ENCODE measurements at places on chromosomes 5 and 9. TPM values are rescaled to one million over a fixed set of nuclear protein-coding genes. Genes with fewer than 3 reads are reported as not detected.

- DNase-seq = no peak
- H3K36me3 ChIP-seq = no peaks in the 10 kb centered on the region
- H3K27ac ChIP-seq = no peak overlapping the region
- H3K4me1 ChIP-seq = no peaks in the 10 kb centered on the region
These were observed 142.1 kb upstream of the NMUR2 start for GRCh38 chr5:152547202-152547601.

- no peaks in the 10 kb centered on the region for H3K4me1 ChIP-seq
- no peak overlapping the region for H3K4me3 ChIP-seq
- H3K27me3 ChIP-seq = no peaks in the 10 kb centered on the region
- no peak overlapping the region for H3K27ac ChIP-seq
- H3K36me3 ChIP-seq = no peaks in the 10 kb centered on the region
These were observed 77.8 kb downstream of the C9orf153 start for GRCh38 chr9:86181379-86182315.

DNA sequence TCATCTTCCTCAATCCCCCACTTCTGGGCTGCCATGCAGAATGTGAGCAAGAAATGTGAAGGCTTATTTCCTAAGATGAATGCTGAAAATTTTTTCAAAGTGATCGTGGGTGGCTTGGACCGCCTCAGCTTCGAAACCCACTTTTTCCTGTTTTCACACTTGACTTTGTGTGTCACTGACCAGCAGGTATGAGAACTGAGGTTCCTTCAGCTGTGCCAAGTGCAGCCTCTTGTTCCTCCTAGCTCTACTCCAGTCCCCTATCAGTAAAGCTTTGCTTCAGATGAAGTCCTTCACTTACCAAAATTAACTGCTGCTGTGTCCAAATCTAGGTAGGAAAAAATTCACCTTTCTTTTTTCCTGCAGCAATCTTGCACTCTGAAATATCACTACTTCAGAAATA is 382.6 kb downstream of the DTWD2 start:
- H3K4me1 ChIP-seq = no peaks in the 10 kb centered on the region
- no peak for DNase-seq
- H3K36me3 ChIP-seq = no peaks in the 10 kb centered on the region
- no peaks in the 10 kb centered on the region for H3K27me3 ChIP-seq

DNA sequence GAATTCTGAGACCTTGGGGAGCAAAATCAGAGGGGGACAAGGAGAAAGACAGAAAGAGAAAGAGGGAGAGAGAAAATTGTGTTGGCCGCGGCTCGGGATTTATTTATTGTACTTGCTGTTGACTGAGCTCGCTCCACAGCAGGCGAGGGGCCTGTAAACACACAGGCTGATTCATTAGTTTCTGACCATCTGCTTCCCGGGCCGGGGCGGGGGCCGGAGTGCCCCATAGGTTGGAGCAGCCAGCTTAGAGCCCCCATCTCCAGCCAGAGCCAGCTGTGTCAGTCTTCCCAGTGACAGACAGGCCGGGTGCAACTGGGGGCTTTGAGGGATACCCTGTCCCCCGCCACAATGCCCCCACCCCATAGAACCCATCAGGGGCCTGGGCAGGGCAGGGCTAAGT is 30.9 kb downstream of the NTNG2 start:
- peaks cover 2% of the 10 kb centered on the region for H3K27me3 ChIP-seq
- DNase-seq = no peak
- no peaks in the 10 kb centered on the region for H3K36me3 ChIP-seq
- H3K27ac ChIP-seq = no peak overlapping the region

FSTL4 gene
- 0.31 TPM for polyA plus RNA-seq
